ENCODE measurements at places on chromosomes 12 and 14.

GRCh38 chr12:54251667-54252284 lies 28.1 kb downstream of the CBX5 start:
- no peak overlapping the region for H3K27ac ChIP-seq
- no peak overlapping the region for H3K4me3 ChIP-seq
- peaks cover 52% of the 10 kb centered on the region for H3K36me3 ChIP-seq
- no peaks in the 10 kb centered on the region for H3K27me3 ChIP-seq

DNA sequence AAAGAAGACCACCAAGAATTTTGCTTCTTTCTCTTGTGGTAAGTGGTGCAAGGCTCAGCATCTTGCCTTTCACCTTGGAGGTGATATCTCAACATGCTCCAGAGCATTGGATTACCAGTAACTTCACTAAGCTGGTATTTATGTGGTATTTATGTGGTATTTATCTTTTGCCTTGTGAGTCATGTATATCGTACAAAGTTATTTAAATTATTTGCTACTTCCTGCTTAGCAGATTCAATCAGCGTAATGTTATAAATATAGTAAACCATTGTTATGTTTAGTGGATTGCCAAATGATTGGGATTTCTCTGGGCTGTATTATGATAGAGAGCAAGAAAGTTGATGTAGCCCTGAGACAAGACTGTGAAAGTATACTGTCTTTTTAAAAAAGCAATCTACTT lies 366.4 kb downstream of the IPO8 start:
- no peak overlapping the region for H3K27ac ChIP-seq
- H3K4me1 ChIP-seq, result no peaks in the 10 kb centered on the region
- H3K36me3 ChIP-seq, result no peaks in the 10 kb centered on the region
- DNase-seq, result no peak
- H3K27me3 ChIP-seq, result no peaks in the 10 kb centered on the region
- H3K4me3 ChIP-seq, result no peak overlapping the region

GRCh38 chr14:81605660-81606059 lies 72.0 kb upstream of the SEL1L start:
- H3K27ac ChIP-seq, result no peak overlapping the region
- no peaks in the 10 kb centered on the region for H3K36me3 ChIP-seq
- DNase-seq, result no peak
- H3K27me3 ChIP-seq, result peaks cover 2% of the 10 kb centered on the region
- no peaks in the 10 kb centered on the region for H3K4me1 ChIP-seq
- H3K4me3 ChIP-seq, result no peak overlapping the region

DNA sequence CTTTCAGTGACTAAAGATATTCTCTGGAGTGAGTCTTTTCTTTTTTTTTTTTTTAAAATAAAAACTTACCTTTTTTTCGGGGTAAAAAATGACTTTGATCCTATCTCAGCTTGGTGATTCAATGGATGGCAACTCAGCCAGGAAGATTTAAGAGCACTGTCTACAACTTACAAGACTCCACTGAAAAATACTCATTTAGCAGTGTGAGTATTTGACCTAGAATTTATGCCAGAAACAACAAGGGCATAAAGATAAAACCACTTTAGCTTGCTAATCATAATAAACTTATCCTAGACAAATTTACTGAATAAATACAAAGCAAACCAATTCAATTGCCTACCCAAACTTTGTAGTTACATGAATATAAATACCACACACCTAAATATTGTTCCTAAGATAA lies 446.6 kb downstream of the RPS29 start:
- H3K4me3 ChIP-seq, result no peak overlapping the region
- DNase-seq, result no peak
- no peaks in the 10 kb centered on the region for H3K4me1 ChIP-seq
- H3K27me3 ChIP-seq, result no peaks in the 10 kb centered on the region

DNA sequence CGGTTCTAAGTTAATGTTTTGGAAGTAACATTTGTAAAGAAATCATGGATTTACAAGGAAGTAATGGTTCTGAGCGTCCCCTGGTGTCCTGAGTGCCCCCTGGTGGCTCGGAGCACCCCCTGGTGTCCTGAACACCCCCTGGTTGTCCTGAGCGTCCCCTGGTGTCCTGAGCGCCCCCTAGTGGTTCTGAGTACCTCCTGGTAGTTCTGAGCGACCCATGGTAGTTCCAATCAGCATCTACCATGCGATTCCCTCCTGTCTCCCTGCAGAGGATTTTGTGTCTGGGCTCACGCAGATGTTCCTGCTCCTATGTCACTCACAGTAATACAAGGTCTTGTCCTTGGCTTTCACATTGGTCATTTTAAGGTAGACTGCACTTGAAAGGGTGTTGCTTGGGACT lies 1352.9 kb downstream of the TMEM121 start:
- H3K36me3 ChIP-seq, result no peaks in the 10 kb centered on the region
- peaks cover 27% of the 10 kb centered on the region for H3K27me3 ChIP-seq
- no peak overlapping the region for H3K27ac ChIP-seq
- peaks cover 3% of the 10 kb centered on the region for H3K4me1 ChIP-seq
- H3K4me3 ChIP-seq, result no peak overlapping the region

GRCh38 chr14:94142836-94143235 lies 13.4 kb upstream of the IFI27L2 start:
- DNase-seq, result no peak
- peaks cover 10% of the 10 kb centered on the region for H3K4me1 ChIP-seq
- no peaks in the 10 kb centered on the region for H3K36me3 ChIP-seq
- no peak overlapping the region for H3K4me3 ChIP-seq

DNA sequence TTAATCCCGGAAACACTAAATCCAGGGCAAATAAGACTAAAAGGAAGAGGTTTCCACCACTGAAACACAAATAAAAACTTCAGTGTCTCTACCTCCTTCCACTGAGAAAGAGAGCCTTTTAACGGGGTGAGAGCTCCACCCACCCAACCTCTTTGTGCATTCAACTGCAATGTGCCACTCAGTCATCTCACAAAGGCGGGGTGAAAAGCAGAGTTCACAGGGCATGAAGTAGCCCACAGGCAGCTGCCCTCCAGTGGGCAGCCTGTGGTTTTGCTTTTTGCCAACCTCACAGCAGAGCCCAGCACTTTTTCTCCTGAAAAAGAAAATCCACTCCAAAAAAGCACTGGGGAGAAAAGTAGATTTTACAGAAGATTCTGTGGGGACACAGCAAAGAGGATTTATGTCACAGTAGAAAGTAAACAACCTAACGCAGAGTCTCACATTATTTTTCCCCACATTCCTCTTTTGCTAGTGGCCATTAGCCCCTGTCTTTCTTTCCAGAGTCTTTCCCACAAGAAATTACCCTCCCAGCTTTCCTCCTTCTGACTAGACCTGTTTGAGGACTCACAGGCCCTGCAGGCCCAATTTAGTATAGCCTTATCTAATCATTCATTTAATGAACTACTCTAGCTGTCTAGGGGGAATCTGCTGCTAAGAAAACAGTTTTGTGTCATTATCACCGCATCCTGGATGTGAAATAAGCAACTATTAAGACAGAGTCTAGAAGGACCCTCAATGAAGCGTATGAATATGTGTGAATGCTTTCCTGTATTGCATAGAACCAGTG lies 753.8 kb upstream of the FOXG1 start:
- no peaks in the 10 kb centered on the region for H3K36me3 ChIP-seq
- H3K4me1 ChIP-seq, result no peaks in the 10 kb centered on the region
- no peak for DNase-seq

DNA sequence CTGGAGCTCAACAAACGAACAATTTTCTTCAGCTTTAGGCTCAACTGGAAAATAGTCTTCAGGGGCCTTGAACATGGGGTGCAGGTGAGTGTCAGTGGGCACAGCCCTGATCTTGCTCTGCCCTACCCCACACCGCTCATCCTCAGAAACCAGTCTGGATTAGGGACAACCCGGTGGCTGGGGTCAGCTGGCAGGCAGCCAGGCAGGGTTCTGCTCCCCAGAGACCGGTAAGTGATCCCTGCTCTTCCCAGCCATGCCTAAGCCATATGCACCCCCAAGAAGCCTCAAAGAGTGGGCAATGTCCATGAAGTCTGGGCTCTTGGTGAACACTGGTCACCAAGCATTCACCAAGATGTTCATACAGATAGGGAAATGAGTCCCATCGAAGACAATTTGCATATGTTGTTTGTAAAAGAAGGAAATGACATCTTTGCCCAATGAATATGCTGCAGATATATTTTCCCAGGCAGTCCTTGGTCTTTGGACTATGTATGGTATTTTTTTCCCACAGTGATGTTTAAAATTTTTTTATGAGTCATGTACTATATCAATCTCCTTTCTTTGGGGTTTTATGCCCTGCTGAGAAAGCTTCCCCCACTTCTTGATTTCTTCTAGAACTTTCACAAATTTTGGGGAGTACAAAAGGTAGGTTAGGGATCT lies 63.9 kb upstream of the VASH1 start:
- H3K4me3 ChIP-seq, result no peak overlapping the region
- H3K4me1 ChIP-seq, result no peaks in the 10 kb centered on the region
- H3K36me3 ChIP-seq, result no peaks in the 10 kb centered on the region

DNA sequence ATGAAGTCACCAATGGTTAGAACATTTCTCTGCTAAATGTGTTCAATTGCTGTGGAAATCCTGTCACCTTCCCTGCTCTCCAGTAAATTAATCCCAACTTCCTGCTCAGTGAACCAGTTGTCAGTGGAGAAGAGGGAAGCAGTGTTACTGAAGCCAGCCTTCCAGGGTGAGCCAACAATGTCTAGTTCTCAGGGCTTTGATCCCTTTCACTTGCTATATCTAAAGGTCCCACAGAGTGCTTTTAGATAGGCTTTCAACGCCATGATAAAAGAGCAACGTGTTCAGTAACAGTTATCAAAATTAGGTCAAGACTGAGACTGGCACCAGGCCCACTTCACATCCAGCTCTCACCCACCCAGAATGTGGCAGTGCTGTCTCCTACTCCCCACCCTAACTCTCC lies 139.7 kb downstream of the KCNH5 start:
- H3K4me1 ChIP-seq, result no peaks in the 10 kb centered on the region
- H3K4me3 ChIP-seq, result no peak overlapping the region
- no peak overlapping the region for H3K27ac ChIP-seq
- DNase-seq, result peak; percentile 18
- no peaks in the 10 kb centered on the region for H3K27me3 ChIP-seq
- H3K36me3 ChIP-seq, result no peaks in the 10 kb centered on the region

Data from activated CD4-positive, alpha-beta T cell treated with anti-CD3 and anti-CD28 coated beads, Interleukin-2, amount 10 ng/mL, durations not matched to agents 24 days and 14 days (primary cell).